Stimulated activated CD8-positive, alpha-beta memory T cell treated with anti-CD3 and anti-CD28 coated beads, Interleukin-15, amount 100 ng/mL, for 48 hours (primary cell): ENCODE measurements at places on chromosomes 5 and 9.

DNA sequence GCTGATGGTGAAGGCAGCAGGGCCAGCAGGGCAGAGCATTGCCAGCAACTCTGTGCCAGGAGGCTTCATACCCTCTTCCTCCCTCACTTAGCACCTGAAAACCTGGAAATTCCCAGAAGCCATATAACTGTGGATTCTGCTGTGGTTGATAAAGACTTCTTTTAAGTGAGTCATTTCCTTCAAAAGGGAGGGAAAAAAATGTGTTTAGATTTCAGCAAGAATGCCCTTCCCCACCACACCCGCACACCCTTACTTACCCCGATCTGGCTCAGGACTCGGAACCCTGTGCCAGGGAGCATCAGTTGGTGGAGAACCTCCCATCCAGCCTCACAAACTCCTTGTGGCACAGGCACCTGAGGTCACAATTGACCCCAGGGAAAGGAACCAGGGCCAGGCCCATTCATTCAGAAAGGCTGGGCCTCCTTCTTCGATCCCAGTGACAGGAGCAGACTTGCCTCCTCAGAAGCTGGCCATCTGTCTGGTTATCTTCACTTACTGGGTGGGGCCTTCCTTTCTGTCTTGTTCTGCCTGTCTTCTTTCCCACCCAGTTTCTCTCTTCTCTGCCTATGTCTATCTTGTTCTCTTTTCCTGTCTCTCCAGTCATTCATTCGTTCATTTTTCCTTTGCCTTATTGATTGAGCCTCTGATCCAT, 62.6 kb downstream of the PLAC8L1 start:
- no peak for DNase-seq

DNA sequence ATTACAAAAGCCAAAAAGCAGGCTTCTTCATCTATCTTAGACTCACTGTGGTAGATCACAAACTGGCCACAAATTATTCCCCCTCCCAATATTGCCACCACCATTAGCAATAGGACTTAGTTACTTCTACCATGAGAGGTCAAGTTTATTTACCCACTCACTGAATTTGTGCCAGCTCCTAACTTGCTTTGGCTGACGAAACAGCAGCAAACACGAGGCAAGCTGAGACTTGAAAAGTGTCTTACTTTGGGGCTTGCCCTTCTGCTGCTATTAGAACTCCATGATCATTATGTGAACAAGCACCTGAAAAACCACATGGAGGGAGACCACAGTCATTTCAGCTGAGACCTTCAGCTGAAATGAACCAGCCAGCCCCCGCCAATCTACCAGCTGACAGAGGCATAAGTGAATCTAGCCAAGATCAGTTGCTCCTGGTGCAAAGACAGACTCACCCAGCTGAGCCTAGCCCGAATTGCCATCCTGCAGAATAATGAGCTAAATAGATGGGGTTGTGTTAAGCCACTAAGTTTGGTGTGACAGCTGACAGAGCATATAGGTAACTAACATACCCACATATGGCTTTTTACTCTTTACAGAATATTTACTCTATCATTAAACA, 5.7 kb downstream of the WDR41 start:
- DNase-seq, result no peak

DNA sequence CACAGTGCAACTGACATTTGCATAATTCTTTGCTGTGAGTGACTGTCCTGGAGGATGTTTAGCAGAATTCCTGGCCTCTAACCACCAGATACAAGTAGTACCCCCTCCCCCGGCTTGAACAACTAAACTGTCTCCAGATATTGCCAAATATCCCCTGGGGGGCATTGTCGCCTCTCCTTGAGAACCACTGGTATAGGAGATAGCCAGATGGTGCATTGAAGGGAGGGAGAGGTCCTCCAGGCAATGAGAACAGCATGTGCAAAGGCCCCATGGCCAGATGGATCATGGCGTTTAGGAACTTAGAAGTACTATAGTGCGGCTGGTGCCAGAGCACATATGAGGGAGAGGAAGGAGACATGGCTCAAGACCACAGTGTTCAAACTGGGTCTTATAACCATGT, 18.9 kb upstream of the ORM1 start:
- DNase-seq, result no peak

- no peak for DNase-seq
Observed at GRCh38 chr5:131846536-131846935, 49.7 kb upstream of the FNIP1 start.

GRCh38 chr5:135426102-135427082, 20.8 kb downstream of the DCANP1 start:
- no peak for DNase-seq

GRCh38 chr5:172943906-172944305, 15.3 kb upstream of the RPL26L1 start:
- no peak for DNase-seq

- no peak for DNase-seq
Observed at GRCh38 chr5:172632346-172633092, 8.5 kb upstream of the NEURL1B start.
